ENCODE measurements at places on chromosomes 12 and 14.
A peak's percentile ranks its signal among the peaks of the same experiment; 100 is the strongest.

GRCh38 chr12:130613131-130613530, 103.0 kb downstream of the RIMBP2 start:
- DNase-seq, result no peak

GRCh38 chr14:98093111-98093510, 1178.9 kb downstream of the BCL11B start:
- no peak for DNase-seq

- no peak for DNase-seq
Observed at GRCh38 chr12:50825372-50825838, 17.3 kb upstream of the TMPRSS12 start.

- DNase-seq, result peak; percentile 50
Observed at GRCh38 chr12:81759190-81760051, at the start of gene PPFIA2. TSS of gene PPFIA2 (minus strand) at chr12:81759350.

DNA sequence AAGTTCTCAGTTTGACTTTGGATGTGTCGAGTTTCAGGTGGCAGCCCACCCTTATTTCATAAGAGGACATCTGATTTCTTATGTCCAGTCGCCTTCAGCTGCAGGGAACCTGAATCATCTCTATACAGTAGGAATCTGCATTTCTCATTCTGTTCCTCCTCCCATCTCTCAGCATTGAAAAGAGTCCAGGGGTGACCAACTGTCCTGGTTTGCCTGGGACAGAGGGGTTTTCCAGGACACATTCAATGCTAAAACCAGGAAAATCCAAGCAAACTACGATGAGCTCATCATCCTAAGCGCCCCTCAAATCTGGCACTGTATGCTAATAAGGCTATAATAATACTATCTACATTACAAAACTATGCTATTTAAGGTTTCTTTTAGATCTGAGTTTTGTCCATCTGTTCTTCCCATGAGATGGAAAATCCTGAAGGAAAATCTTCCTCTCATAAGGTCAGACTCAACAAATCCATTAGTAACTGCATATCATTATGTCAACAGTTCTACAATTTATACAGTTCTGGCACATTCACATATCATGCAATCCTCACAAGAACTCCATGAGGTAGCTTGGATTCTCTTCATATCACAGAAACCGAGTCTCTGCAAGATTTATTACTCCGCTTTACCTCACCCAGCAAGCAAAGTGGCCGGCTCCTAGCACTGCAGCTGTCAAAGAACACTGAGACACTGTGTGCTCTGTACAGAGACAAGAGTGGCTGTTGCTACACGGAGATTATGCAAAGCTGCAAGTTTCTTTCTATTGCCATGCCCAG, 15.6 kb upstream of the CALM1 start:
- peak; percentile 46 for DNase-seq

DNA sequence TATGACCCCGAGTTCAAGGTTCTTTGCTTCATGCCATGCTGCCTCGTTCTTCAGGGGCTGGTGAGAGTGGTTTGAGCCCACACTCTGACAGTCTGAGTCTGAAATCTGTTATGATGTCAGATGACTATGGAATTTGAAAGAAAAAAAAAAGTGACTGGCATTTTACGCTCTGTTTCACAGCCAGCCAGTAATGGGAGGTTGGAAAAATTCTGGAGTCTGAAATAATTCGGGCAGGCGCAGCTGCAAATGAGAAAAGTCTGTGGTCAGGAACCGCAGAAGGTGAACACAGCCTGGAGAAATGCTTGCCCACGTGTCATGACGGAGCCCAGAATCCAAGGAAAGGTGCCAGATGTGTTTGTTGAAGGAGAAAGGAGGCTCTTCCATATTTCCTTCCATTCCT, 269.8 kb upstream of the PWP1 start:
- no peak for DNase-seq

GRCh38 chr14:59256331-59256730, 67.9 kb downstream of the DAAM1 start:
- no peak for DNase-seq

DNA sequence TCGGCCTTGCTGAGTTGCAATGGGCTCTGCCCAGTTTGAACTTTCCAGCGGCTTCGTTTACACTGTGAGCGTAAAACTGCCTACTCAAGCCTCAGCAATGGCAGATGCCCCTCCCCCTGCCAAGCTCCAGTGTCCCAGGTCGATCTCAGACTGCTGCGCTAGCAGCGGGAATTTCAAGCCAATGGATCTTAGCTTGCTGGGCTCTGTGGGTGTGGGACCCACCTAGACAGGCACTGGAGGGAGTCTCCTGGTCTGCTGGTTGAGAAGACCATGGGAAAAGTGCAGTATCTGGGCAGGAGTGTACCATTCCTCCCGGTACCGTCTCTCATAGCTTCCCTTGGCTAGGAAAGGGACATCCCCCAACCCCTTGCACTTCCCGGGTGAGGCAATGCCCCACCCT, 88.2 kb downstream of the KLHL28 start:
- no peak for DNase-seq

- no peak for DNase-seq
Observed at GRCh38 chr14:90398841-90399540, 2.2 kb downstream of the CALM1 start.

DNA sequence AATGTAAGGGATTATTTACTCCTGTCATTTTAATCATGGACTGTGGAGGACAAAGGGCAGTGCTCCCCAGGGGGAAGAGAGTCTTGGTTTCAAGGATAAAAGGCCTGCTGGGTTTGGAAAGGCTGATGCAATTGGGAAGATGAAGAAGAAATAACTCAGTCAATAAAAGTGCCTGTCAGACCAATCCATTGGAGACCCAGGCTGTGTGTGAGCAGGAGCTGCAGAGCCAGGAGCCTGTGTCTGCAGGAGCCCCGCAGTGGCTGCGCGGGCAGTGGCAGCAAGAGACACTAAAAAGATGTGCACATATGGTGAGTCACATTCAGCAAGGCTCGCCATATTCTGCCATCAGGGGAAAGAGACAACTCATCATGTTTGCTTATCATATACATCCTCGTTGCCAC, 90.4 kb downstream of the CRACR2A start:
- DNase-seq, result no peak

DNA sequence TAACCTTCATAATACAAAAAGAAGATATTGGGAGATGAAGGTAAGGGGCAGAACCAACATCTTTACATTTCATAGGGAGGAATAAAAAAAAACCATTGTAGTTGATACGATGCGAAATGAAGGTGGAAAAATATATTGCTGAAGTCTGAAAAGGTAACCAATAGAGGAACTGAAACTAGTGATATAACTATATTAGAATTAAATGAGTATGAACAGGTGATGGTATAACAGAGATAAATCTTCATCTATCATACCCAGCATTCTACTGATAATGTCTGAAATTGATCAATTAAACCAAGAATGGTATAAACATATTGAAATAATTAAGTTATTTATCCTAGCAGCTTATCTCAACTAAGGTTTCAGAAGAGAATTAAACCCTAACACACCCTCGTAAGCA, 332.1 kb downstream of the NELL2 start:
- no peak for DNase-seq

DNA sequence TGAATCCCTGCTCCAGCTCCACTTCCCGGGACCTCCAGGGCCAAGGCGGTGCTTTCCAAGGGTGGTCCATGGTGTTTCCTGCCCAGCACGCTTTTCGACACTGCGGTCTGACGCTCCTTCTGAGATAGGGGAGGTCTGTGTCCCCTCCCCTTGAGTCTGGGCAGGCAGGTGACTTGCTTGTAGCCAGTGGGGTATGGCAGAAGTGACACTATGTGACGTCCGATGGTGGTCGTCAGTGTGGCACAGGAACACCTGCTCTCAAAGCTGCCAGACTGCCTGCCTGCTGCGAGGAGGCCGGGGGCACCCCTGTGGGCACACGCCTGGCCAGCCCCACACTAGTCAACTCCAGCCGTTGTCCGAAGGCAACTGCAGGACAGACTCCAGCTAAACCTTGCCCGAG, 16.0 kb upstream of the TRAF3 start:
- DNase-seq, result no peak

DNA sequence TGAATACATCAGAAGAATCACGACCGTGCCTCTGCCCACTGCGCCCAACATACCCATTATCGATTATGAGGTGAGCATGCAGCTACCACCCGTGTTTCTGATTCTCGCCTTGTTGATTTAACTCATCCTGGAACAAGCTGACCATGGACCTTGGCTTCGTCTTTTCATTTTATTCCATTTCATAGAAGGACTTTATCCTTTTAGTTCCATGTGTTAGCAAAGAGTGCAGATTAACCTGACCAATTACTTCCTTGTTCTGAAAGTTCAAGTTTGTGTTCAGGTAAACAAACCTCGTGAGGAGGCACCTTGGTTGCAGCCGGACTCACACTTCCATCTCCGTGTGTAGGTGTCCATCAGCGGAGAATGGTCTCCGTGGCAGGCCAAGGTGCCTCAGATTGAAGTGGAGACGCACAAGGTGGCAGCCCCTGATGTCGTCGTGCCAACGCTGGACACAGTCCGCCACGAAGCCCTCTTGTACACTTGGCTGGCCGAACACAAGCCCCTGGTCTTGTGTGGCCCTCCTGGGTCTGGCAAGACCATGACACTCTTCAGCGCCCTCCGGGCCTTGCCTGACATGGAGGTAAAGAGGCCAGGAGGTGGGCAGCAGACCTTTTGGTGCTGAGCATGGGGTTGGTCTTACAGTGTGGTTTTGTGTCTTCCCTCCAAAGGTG, 52.2 kb downstream of the DYNC1H1 start:
- no peak for DNase-seq

DNA sequence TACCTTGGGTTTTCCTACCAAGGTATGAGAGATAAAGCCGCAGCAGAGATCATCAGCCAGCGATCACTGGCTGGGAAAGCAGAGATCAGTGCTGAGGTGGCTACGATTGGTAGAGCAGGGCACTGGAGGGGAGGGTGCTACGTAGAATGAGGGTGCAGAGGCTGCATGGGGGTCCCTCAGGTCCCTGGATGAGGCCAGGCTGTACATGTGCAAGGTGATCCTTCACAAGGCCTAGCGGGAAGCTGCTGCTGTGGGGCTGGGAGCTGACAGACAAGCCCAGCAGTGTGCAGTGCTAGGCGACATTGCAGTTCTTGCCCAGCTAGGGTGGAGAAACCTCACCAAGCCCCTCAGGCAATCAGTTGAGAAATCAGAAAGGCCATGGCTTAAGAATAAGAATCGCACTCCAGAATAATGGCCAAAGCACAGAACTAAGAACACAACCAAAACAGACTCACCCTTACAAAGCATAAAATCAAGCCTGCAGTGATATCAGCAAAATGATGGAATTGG, 37.2 kb upstream of the GPR132 start:
- DNase-seq, result no peak

DNA sequence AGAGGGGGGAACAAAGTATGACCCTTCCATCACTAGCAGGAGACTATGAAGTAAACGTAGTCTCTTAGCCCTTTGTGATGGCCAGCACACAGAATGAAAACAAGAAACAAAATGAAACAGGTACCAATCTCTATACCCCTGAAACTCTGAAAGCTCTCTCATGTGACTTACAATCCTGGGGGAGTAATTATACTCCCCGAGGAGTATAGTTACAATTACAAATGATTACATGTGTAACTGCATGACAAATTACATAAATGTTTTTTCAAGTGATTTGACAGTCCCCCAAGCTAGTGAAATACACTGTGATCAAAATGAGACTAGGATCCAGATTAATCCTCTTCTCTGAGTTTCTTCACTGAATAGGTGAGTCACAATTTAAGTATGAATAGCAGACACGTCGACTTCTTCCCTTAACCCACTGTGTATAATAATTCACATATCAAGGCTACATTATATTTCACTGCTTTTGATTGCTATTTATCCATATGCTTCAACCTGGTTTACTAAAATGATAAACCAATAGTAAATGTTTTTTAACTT, 74.0 kb downstream of the SPTSSA start:
- DNase-seq, result no peak

DNA sequence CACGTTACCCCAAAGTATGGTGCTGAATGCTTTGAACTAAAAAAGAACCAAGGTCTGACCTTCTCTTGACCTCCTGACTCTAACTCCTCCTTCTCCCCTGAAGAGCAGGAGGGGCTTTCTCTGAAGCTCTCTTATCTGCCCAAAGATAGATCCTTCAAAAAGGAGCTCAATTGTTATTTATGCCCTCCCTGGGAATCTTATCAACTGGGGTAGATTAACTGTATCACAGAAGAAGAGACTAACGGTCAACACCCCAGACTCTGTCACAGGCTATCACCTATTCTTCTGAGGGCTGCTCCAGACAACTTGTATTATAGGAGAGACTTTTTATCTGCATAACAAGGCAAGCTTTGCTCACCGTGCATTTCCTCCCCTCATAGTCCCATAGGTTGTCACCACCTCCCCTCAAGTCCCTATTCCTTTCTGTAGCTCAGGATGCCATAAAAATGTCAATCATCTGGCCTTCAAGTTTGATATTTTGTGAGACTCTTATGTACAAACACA, 86.6 kb downstream of the PAPLN start:
- no peak for DNase-seq

GRCh38 chr14:99274346-99275221, 2.6 kb upstream of the BCL11B start:
- peak; percentile 74 for DNase-seq

GRCh38 chr14:97267509-97267908, 470.3 kb downstream of the VRK1 start:
- no peak for DNase-seq

GRCh38 chr12:55682087-55682796, 25.5 kb downstream of the ITGA7 start:
- DNase-seq, result no peak

DNA sequence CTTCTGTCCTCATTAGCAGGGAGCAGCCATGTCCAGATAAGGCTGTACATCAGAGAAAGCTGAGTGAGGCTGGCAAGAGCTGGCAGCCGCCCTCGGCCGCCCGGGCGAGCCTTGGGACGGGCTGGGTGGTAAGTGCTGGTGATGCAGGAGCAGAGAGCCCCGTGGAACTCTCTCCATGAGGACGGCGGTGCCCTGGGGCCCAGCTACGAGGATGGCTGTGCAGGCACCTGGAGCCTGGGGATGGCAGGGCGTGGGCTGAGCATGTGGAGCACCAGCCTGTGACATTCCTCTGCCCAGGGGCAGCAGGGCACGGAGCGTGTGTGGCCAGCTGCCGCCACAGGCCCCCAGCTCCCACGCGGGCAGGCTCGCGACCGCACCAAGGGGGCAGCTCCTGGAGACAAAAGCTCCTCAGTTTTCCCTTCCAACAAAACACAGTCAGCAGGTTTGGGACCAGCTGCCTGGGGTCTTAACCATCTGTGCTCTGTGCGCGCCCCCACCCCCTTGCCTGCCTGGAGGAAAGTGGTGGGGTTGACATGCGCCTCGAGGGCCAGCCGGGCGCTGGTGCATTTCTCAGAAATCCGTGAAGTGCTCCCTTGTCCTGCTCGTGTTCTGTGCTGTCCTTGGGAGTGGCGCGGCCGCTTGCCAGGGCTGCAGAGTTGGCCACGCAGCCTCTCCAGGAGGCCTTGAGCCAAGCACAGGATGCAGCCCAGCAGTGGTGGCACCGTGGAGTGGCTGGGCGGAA, 21.4 kb downstream of the PACS2 start:
- no peak for DNase-seq

- DNase-seq, result peak; percentile 81
Observed at GRCh38 chr12:124457287-124458219, 109.9 kb downstream of the NCOR2 start.

DNA sequence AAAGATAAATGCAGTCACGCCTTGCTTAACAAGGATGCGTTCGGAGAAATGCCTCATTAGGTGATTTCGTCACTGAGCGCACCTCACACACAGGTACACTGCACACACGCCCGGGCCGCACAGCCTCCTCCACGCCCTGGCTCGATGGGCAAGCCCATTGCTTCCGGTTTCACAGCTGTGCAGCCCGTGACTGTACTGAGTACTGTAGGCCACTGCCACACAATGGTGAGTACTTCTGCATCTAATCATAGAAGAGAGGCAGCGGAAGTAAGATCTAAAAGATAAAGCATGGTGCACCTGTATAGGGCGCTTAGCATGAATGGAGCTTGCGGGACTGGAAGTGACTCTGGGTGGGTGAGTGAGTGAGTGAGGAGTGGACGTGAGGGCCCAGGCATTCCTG, 4.3 kb downstream of the RIMBP2 start:
- DNase-seq, result no peak
